ENCODE measurements at places on chromosomes 2 and 18.

DNA sequence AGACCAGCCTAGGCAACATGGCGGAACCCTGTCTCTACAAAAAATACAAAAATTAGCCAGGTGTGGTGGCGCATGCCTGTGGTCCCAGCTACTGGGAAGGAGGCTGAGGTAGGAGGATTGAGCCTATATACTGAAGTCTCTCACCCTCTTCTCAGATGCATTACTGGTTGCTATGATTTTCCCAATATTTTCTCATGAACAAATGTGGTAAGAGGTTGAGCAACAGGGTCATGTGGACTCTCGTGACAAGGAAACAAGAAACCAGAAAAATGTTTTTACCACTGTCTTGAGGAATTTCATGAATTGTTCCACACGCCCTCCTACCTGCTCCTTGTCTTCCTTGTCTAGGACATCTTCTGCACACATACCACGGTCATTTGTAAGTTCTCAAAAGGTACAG, 12.4 kb downstream of the LMAN2L start:
- DNase-seq, result no peak

- DNase-seq, result no peak
These were observed 560.7 kb downstream of the STK39 start for GRCh38 chr2:167686691-167687090.

DNA sequence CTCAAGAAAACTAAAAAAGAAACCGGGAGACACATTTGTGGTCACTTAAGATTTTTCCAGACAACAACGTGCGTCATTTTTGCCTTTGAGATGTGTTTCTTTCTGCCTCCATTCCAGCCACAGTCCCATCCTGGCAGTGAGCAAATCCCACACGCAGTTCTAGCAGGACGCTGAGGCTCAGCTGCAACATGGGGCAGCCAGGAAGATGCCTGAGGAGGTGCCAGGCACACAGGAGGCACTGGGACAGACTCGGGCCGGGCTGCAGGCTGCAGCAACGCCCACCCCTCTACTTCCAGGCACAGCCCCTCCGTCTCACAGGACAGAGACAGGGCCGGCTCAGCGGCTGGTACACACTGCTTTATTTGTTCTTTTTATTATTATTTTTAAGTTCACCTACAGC, 13.1 kb downstream of the KLF11 start:
- no peak for DNase-seq

DNA sequence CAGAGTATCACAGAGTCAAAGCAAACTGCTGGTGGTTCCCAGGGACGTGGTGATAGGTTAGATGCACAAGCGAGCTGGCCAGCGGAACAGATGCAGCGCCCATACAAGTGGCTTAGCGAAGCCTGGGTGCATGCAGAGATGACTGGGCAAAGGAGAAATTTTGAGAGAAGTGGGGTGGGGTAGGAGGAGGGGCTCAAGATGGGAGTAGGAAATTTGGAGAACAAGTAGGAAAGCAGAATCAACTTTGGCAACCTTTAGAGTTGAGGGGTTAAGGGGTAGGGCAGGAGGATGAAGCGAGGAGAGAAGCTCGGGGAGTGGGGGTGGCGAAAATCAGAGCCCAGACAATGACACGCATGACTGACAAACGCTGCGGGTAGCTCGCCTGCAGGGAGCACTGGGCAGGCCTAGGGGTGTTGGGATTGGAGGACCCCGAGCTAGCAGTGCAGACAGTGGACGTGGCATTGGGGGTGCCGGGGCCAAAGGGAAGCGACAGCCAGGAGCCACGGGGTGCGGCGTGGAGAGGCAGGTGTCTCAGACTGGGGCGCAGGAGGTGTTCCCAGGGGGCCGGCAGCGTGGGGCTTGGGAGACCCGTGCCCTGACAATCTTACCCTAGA, 431 bp downstream of the FAM98A start:
- peak; percentile 46 for DNase-seq

DNA sequence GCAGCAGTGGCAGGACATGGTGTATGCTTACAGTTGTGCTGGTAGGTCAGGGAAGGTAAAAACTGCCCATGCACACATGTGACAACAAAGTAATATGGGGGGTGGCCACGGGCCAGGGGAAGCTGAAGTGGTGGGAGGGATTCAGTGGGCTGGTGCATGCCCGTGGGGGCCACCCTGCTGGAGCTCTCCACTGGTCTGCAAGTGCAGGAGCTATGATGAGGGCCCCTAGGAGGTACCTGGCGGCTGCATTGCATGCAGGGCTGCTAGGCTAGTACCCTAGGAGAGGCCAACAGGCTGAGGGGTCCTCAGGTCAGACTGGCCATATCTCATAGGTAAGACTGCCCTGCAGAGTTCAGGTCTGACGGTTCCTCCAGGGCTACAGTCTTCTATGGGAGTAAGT, 265.9 kb downstream of the NUP35 start:
- DNase-seq, result no peak

DNA sequence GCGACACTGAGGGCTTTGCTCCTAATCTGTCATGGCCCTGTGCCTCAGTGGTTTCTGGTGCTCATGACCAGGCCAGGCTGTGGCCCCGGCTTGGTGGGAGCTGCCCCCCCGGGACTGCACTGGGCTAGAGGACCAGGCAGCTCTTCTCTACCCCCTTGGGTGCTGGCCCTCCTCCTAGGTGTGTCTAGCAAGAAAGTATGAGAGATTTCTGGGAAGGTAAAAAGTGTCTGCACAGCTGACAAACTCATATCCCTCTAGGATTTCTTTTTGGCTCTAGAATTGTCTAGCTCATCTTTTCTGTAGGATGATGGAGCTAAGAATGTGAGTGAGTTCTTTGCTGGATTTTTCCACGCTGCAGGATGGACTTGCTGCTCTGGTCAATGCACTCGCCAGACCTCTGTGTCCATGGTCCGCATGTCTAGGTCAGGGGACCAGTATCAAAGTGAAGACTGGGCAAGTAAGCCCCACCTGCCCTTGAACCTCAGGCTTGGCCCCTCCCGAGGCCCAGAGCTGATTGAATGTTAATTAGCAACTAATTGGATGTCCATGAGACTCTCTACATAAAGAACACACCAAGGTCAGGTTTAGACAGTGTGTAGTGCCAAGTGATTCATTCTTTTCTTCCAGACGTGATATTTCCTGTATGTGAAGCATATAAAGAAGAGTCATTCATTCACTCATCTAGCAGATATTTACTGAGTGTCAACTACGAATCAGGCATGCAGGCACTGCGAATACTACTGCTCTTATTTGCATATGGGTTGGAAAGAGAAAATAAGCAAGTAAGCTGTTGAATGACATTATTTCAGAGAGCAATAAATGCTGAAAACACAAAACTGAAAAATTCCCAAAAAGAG, 15.6 kb upstream of the PSD4 start:
- DNase-seq, result peak; percentile 40

DNA sequence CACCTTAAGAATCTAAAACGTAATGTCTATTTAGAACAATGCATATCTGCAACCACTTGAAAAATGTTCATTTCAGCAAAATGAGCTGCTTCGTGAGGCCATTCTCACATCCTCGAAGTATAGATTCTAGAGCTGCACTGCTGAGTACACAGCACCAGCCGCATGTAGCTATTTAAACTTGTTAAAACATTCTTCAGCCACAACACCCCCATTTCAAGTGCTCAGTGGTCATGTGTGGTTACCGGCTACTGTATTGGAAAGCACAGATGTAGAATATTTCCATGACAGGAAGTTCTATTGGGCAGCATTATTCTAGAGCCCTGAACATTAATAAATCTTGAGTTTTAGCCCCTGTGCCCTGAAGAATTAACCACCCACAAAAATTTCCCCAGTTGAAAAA, 35.0 kb downstream of the SUMO1 start:
- DNase-seq, result no peak

- peak; percentile 1 for DNase-seq
These were observed 174.0 kb upstream of the SLC14A2 start for GRCh38 chr18:45441110-45441847.

- no peak for DNase-seq
These were observed 1.7 kb upstream of the AQP12A start for GRCh38 chr2:240689975-240690374.

DNA sequence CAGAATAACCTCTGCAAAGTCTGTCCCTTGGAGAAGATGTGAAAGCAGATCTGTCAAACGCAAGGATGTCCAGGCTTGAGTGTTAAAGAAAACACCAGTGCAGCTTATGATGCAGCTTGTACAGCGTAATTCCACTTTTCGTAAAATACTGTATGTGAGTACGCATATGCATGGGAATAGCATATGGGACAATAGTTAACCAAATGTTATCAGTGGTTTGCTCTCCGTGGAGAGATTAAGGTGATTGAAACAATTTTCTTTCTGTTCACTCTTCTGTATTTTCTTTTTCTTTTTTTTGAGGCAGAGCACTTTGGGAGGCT, 27.2 kb downstream of the ATOH8 start:
- no peak for DNase-seq

- no peak for DNase-seq
These were observed 49.9 kb upstream of the CYP1B1 start for GRCh38 chr2:38125842-38126241.

DNA sequence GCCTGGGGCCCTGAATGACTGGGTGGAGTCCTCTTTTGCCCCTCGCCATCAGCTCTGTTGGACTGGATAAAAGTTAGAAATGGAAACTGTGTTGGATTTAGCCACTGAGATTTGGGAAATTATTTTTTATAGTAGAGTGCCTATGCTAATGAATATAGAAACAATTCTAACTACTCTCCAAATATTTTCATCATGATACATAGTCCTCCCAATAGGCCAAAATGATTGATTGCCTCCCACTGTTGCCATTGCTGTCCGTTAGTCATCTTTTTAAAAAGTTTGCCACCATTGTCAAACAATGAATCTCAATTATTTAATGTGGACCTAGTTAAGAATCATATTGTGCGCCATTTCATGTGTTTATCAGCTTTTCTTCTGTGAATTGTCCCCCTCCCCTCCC, 417.0 kb downstream of the GALR1 start:
- DNase-seq, result no peak

DNA sequence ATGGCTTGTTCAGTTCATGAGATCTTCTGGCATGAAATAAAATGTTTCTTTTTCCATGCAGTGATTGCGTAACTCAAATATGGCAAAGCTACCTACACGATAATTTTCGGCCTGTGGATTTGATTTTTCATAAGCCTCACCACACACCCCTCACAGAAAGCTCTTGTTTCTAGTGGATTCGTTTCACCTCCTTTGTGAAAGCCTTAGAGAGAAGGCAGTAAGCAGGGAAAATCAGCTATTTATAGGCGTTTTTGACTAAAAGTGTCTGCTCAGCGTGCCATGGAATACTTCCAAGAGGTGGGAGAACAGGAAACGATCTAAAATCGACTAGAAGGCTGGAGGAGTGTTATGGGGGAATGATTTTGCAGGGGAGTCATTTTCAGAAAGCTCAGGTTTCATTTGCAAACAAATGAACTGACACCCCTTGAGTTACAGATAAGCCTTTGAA, 417.9 kb downstream of the TGIF1 start:
- no peak for DNase-seq

GRCh38 chr2:190718652-190719526, 70.0 kb downstream of the NAB1 start:
- DNase-seq, result peak; percentile 81

GRCh38 chr2:195490319-195490718, 166.7 kb upstream of the SLC39A10 start:
- no peak for DNase-seq

- DNase-seq, result no peak
These were observed 171.4 kb upstream of the PXDN start for GRCh38 chr2:1915746-1916145.

- DNase-seq, result no peak
These were observed 50.5 kb downstream of the CXCR4 start for GRCh38 chr2:136067459-136067858.

GRCh38 chr18:27227721-27228120, 42.6 kb upstream of the CHST9 start:
- no peak for DNase-seq

- no peak for DNase-seq
These were observed 52.8 kb downstream of the RPL37A start for GRCh38 chr2:216551234-216552068.

- DNase-seq, result peak; percentile 74
These were observed 65.8 kb upstream of the EML6 start for GRCh38 chr2:54657664-54658083.

DNA sequence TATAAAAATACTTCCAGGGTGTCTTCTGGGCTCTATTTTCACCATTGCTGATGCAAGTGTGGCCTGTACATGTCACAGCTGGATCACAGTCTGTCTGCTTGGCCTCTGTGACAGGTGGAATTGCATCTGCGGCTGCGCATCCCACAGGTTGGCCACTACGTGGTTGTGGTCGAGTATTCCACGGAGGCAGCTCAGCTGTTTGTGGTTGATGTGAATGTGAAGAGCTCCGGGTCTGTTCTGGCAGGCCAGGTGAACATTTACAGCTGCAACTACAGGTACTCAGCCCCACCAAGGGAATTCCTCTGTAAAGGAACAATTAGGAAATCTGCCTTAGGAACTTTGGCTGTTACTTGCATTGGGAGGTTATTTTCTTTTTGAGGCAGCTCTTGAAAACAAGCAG, 144.5 kb downstream of the LAMA3 start:
- DNase-seq, result no peak

DNA sequence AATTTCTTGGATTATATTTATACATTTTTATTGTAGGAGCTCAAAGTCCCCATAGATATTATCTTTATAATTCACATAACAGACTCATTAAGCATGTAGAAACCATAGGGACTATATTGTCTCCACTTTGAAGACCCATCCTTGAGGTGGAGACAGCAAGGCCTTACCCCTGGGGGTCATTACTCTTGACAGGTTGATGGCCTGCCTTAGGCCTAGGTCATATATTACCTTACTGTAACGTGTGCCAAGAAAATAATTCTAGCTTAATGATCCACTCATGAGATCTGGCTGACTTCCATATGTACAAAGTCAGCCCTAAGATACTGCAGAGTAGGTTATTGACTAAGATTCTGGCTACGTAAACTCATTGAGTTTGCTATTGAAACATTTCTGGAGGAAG, 65.4 kb upstream of the GLS start:
- peak; percentile 53 for DNase-seq

DNA sequence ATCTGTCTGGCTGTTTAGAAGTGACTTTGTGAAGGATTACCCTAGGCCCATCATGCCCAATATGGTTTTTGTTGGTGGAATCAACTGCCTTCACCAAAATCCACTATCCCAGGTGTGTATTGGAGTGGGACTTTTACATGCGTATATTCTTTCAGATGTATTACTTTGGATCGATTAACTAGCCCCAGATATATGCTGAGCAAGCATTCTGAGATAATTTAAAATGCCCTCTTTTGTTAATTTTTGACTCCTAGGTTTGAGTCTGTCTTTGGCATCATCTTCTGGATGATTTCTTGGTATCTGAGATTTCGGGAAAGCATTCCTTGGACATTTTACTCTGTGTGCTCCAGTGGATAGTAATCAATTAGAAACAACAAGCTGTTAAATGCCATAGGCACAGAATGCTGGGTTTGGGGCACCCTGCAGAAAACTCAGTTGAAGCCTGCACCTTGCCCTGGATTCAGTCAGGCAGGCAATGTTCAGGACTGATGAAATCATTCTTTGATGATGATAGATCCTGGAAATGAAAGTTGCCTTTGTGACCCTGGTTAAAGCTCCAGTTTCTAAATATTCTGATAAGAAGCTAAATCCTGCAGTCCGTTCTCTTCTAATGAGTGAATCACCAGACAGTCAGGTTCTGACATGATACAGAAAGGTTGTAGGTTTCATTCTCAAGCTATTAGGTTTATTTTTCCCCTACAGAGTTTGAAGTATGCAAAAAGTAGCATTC, 1.1 kb downstream of the UGT1A1 start:
- no peak for DNase-seq

All from HT-29 (cell line).